ENCODE measurements at places on chromosomes 7 and 10.

- no peak for DNase-seq
Measured at GRCh38 chr10:113023017-113023416, 73.0 kb downstream of the TCF7L2 start.

DNA sequence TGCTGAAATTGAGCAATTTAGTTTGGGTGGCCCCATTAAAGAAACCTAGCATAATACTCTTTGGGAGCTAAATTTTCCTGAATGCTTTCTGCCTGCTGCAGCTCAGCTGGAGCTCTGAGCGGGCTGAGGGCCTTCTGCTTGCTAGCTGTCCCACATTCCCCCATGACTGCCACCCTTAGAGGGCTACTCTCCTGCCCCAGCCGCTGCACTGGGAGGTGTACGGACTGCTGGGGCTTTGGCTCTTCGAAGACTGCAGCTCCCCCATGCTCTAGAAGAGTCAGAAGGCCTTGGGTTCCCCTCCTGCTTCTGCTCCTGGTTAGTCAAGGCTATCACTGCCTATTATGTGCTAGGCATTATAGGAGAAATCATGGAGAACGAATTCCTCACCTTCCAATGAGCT lies 31.5 kb downstream of the BLVRA start:
- DNase-seq, result no peak

GRCh38 chr10:122495406-122496340 lies 34.3 kb downstream of the HTRA1 start:
- no peak for DNase-seq

- no peak for DNase-seq
Measured at GRCh38 chr10:12489806-12490205, 140.5 kb downstream of the CAMK1D start.

GRCh38 chr10:131915990-131916766 lies 15.4 kb downstream of the PPP2R2D start:
- DNase-seq, result no peak

GRCh38 chr7:35246819-35247218 lies 7.1 kb downstream of the TBX20 start:
- DNase-seq, result no peak

DNA sequence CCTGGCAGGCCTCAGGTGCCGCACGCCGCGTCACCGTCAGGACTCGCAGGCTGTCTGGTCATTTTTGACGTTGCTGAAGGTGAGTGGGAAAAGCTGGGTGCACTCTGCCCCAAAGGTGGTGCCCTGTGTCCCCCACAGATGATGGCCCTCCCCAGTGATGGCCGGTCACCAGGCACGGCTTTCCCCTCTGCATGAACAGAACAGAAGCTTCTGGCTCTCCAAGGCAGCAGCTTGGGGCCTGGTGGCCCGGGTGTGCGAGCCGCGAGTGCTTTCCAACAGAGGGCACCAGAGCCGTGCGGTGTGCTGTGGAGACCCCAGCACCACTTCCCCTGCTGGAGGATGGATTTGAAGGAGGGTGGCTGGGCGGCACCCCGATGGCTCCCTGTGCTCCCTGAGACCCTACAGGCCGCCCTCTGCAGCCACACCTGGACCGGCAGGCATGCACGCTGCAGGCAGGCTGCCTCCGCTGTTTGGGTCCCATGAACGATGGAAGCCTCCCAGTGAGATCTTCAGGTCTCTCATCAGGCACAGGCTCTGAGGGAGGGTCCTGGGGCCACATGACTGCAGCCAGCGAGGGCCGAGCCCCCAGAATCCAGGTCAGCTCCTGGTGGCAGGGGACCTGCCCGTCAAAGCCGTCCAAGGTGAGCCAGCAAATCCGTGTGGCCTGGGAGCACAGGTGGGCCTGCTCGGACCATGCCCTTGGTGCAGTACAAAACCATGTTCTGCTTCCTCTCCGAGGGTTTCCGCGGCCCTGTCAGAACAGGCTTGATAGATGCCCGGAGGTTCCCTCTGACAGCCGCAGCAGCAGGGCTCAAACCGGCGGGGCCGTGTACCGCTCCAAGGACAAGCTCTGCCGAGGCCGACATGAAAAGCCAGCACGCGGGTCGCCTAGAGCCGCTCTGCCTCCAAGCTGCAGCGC lies 195.4 kb downstream of the EBF3 start:
- DNase-seq, result no peak

DNA sequence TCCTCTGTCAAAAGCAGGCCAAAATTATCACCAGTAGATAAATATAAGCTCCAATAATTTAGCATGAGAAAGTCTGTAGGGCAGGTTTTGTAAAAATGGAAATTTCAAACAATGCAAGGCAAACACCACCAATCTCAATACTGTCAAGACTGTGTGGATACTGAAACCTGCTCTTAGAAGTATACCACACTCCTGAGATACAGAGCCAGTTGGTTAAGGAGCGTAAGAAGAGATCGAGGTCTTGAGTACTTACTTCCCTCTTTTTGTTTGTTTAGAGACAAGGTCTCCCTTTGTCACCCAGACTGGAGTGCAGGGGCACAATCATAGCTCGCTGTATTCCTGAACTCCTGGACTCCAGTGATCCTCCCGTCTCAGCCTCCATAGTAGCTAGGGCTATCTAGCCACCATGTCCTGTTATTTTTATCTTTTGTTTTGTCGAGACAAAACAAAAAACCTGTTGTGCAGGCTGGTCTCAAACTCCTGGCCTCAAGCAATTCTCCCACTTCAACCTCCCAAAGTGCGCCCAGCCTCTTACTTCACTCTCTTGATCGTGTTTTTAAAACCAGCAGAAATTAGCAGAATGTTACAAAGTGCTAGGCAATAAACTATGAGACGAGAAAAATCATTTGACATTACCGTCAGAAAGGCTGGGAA lies 205.7 kb downstream of the PARD3 start:
- DNase-seq, result no peak

- DNase-seq, result no peak
Measured at GRCh38 chr7:15719311-15719710, 32.8 kb upstream of the MEOX2 start.

- DNase-seq, result no peak
Measured at GRCh38 chr7:83976302-83976701, 218.3 kb downstream of the SEMA3A start.

- DNase-seq, result no peak
Measured at GRCh38 chr10:124305131-124305530, 113.6 kb downstream of the OAT start.

- DNase-seq, result no peak
Measured at GRCh38 chr10:32271617-32272016, 75.3 kb downstream of the EPC1 start.

DNA sequence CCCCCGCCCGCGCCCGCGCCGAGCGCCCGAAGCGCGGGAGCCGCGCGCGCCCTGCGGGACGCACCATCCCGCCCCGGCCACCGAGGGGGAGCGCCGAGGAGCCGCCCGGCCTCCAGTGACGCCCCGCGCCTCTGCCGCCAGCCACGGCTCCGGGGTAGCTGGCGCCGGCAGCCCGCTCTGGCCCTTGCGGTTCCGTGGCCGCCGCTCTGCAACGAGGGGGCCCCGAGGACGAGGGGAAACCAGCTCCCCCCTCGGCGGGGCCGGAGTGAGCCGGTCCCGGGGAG lies at the start of gene PAXIP1:
PAXIP1 (minus strand) TSS at position 33 of the 284 bp plus-strand sequence. CDS start 195 bp downstream, outside the sequence.
- no peak for DNase-seq

Measured in activated naive CD8-positive, alpha-beta T cell treated with anti-CD3 and anti-CD28 coated beads, Interleukin-2, amount 50 U/mL, for 24 hours (primary cell).